ENCODE measurements at places on chromosomes 12 and 14.

- no peak overlapping the region for H3K4me3 ChIP-seq
- no peak for DNase-seq
- H3K27ac ChIP-seq = no peak overlapping the region
- no peaks in the 10 kb centered on the region for H3K4me1 ChIP-seq
Measured at GRCh38 chr14:26828741-26829140, 230.9 kb upstream of the NOVA1 start.

GRCh38 chr12:28799348-28799747, 349.7 kb upstream of the FAR2 start:
- H3K27me3 ChIP-seq = peaks cover 14% of the 10 kb centered on the region
- H3K4me3 ChIP-seq = no peak overlapping the region
- H3K36me3 ChIP-seq = no peaks in the 10 kb centered on the region
- no peak for DNase-seq
- no peaks in the 10 kb centered on the region for H3K4me1 ChIP-seq

DNA sequence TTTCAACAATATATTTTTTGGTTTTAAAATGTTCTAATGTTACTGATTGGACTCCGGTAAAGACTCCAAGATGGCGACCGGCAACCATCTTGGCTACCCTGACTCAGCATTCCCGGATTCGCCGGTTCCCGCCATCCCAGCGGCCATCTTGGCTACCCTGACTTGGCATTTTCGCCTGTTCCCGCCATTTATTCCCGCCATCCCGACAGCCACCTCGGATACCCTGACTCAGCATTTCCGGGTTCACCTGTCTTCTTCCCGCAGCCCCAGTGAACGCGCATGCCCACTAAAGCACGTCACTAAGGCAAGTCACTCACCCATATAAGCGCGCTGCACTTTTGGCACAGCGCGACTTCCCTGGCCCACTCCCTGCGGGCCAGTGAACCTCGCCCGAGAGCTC, 9.0 kb upstream of the LRFN5 start:
- peaks cover 6% of the 10 kb centered on the region for H3K27me3 ChIP-seq
- no peaks in the 10 kb centered on the region for H3K36me3 ChIP-seq
- H3K4me3 ChIP-seq = no peak overlapping the region
- H3K27ac ChIP-seq = no peak overlapping the region
- H3K4me1 ChIP-seq = no peaks in the 10 kb centered on the region

DNA sequence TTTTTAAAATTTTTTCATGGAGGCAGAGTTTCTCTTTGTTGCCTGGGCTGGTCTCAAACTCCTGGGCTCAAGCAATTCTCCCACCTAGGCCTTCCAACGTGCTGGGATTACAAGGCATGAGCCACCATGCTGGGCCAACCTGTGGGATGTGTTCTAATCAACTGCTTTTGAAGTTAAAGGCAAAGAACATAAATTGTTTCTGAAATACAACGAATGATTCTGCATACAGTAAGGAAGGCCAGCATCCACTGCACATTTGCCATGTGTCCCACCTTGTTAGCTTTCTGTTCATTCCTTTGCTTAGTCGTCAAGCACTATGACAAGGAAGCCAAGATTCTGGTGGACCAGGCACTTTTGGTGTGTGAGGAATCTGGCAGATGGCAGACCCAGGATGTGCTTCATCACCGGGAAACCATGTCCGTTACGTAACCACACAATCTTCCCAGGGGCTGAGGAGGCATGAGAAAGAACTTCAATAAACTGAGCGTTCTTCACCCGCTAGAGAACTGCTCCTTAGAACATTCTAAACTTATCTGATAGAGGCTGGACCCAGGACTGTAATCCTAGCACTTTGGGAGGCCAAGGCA, 24.5 kb downstream of the MOK start:
- no peak overlapping the region for H3K27ac ChIP-seq
- DNase-seq = no peak
- no peaks in the 10 kb centered on the region for H3K36me3 ChIP-seq
- no peaks in the 10 kb centered on the region for H3K4me1 ChIP-seq
- no peak overlapping the region for H3K4me3 ChIP-seq
- no peaks in the 10 kb centered on the region for H3K27me3 ChIP-seq

GRCh38 chr12:21370845-21371449, 1.8 kb upstream of the IAPP start:
- H3K4me1 ChIP-seq = peaks cover 1% of the 10 kb centered on the region
- no peak overlapping the region for H3K27ac ChIP-seq
- DNase-seq = no peak

Measured in naive thymus-derived CD8-positive, alpha-beta T cell (primary cell).